Activated naive CD4-positive, alpha-beta T cell treated with anti-CD3 and anti-CD28 coated beads, Interleukin-2, amount 10 ng/mL, durations not matched to agents 5 hours and 36 hours (primary cell): ENCODE measurements at places on chromosomes 6 and 20. TPM values are rescaled to one million over a fixed set of nuclear protein-coding genes. Genes with fewer than 3 reads are reported as not detected.

Gene C6orf47
- total RNA-seq, result 24.2 TPM

Gene ANKRD66
- not detected for total RNA-seq

Gene TOX2
- 0.93 TPM for total RNA-seq

Gene FRS3
- total RNA-seq, result 4.6 TPM

Gene DEFB132
- total RNA-seq, result not detected

Gene GTSF1L
- total RNA-seq, result not detected

Gene AURKA
- 44.5 TPM for total RNA-seq

Gene CTSZ
- 43.6 TPM for total RNA-seq

Gene LGSN
- total RNA-seq, result not detected

Gene EEF1E1
- total RNA-seq, result 29.0 TPM

Gene PAQR8
- 21.6 TPM for total RNA-seq
